Activated CD8-positive, alpha-beta T cell treated with anti-CD3 and anti-CD28 coated beads for 36 hours (primary cell): ENCODE measurements at places on chromosomes 12 and 14.
A peak's percentile ranks its signal among the peaks of the same experiment; 100 is the strongest.

DNA sequence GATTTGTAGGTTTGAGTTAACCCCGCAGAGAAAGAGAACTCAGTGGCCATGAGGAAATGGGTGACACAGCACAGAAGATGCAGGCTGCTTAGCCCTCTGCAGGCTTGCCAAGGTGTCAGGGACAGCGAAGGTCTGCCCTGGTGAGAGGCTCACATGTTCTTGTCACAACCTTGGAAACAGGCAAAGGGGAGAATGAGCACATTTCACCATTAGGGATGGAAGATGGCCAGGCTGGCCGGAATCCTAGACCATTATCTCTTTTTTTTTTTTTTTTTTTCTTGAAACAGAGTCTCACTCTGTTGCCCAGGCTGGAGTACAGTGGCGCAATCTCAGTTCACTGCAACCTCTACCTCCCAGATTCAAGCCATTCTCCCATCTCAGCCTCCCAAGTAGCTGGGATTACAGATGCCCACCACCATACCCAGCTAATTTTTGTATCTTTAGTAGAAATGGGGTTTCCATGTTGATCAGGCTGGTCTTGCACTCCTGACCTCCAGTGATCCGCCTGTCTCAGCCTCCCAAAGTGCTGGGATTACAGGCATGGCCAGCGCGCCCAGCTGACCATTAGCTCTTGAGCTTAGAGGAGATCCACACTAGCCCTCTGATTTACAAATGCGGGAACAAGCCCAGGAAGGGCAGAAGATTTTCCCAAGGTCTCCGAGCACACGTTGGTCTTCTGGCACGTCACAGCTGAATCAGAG lies 34.6 kb downstream of the LTBP2 start:
- DNase-seq, result no peak

GRCh38 chr14:53047307-53048069 lies 96.6 kb upstream of the FERMT2 start:
- no peak for DNase-seq

GRCh38 chr14:97977651-97978261 lies 1180.6 kb downstream of the VRK1 start:
- DNase-seq, result peak; percentile 89

GRCh38 chr12:85424581-85425348 lies 144.7 kb downstream of the ALX1 start:
- peak; percentile 57 for DNase-seq

GRCh38 chr12:71626768-71627167 lies 36.9 kb downstream of the ZFC3H1 start:
- DNase-seq, result no peak

DNA sequence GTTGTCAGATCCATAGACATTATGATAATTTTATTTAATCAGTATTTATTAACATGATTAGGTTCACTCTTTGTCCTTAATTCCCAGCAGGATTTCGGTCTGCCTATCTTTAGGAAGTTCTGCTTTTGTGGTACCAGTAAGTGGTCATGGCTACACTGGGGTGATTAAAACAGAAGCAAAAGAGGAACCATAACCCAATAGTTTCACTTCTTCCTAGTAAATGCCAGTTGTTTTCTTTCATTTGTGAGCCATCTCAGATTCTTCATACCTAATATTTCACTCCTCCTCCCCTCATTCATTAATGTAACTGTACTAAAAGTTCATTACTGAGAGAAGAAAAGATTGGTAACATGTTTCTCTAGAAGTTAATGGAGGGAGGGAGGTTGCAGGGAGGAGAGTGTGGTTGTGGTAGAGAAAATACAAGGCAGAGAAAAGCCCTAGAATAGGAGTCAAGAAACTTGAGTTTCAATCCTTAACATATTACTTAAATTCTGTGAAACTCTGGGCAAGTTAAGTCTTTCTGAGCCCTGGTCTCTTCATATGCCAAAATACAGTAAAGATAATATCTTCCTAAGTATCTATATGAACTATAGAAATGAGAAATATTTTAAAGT lies 101.2 kb downstream of the PEBP1 start:
- DNase-seq, result no peak

GRCh38 chr12:87233671-87234070 lies 795.5 kb downstream of the C12orf50 start:
- no peak for DNase-seq
